Stimulated activated CD4-positive, alpha-beta T cell treated with anti-CD3 and anti-CD28 coated beads, TNF-alpha, amount 100 ng/mL, for 24 hours (primary cell): ENCODE measurements at places on chromosomes 6 and 20.

GRCh38 chr6:45757443-45758130, 258.1 kb downstream of the CLIC5 start:
- DNase-seq, result no peak

DNA sequence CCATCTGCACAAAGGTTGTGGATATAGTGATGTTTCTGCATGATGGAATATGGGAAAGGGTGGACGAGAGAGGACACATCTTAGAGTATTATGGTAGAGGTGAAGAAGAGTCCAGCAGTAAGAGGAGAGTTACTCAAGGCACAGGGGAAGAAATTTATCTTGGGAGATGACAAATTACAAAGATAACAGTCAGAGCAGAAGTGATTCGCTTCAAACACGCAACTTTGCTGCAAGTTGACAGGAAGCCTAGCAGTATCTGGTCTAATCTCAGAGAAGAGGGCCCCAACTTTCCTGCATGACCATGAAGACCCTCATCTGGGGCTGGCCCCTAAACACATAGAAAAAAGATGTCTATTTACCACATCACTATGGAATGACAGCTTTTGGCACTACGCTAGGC, 1.2 kb upstream of the CALHM6 start:
- no peak for DNase-seq

DNA sequence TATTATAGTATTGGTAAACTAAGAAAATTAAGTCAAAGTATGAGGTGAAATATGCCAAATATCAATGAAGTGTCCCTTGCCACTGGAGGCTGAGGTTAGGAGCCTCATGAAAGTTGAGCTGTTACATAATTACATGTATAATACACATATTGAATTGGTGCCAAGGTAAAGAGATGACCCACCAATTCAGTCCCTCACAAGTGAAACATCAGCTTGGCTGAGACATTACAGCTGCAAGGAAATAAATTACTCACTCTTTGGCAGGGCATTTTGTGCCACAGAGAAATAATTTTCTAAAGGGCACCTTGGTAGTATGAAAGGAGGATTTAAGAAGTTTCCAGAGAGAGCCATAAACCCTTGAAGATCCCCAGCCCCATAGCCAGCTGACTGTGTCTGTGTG, 127.4 kb downstream of the ADGRG6 start:
- DNase-seq, result no peak

DNA sequence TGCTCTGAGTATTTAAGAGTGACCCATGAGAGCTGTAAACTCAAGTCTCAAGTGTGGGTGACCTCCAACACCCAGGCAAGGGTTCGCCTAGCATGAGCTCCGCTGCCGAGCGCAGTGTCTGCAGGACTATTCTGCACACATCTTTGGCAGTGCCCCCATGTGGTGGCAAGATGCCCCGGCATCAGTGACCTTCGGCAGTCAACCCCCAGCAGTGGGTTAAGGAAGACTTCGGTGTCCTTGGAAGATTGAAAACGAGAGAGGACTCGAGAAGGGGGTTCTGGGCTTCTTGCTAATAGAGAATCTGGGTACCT, 43.1 kb downstream of the RBM38 start:
- DNase-seq, result no peak

GRCh38 chr20:35363190-35363589, 48.6 kb downstream of the UQCC1 start:
- no peak for DNase-seq

DNA sequence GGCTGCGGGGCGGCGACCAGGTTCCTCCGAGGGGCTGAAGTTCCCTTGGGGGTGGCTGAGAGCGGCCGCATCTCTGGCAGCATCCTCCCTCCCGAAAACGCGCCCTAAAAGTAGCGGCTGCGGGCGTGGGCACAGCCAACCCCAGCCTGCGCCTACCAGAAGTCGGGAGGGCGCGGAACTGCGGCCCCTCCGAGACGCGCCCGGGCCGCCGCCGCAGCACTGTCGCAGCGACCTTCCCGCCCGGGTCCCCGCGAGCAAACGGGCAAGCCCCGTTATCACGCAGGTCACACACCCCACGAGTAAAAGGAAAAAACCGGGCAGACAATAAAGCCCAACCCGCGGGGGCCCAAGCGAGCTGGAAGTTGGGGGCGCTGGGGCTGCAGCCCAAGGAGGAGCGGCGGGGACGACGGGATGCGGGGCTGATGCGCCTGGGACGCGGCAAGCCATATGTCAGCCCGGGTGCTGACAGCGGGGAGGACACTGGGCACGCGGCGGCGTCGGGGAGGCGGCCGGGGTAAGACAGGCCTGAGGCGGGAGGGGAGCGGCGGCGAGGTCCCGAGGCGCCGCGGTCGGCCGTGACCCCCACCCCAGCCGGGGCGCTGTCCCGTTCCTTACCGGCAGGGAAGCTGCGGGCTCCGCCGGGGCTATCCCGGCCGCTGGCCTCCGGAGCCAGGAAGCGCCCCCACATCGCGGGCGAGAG, 659 bp downstream of the CEP85L start:
- no peak for DNase-seq

- no peak for DNase-seq
Measured at GRCh38 chr20:25549843-25550477, 35.4 kb downstream of the NINL start.

GRCh38 chr20:63074631-63075030, 67.9 kb upstream of the BHLHE23 start:
- no peak for DNase-seq

GRCh38 chr6:61558796-61559195, 727.2 kb downstream of the KHDRBS2 start:
- no peak for DNase-seq

- DNase-seq, result no peak
Measured at GRCh38 chr6:90266905-90267621, 29.6 kb downstream of the BACH2 start.

GRCh38 chr6:89051676-89052075, 28.9 kb upstream of the PNRC1 start:
- no peak for DNase-seq

DNA sequence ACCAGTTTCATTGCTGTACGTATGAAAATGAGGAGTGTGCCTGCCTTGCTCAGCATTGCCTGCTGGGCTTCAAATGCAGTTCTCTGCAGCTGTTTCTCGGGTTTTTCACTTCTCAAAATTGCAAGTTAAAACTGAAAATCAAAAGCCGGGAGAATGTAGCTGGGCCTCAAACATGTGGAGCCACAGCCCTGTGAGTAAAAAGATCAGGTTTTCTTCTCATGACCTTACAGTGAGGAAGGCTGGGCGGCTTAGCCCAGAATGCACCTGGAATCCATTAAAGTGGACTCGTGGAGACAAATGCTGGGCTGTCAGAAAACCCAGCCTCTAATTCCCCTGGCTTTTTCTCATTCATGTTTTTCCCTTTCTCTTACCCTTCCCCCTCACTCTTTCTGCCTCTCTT, 34.4 kb downstream of the DSE start:
- no peak for DNase-seq

DNA sequence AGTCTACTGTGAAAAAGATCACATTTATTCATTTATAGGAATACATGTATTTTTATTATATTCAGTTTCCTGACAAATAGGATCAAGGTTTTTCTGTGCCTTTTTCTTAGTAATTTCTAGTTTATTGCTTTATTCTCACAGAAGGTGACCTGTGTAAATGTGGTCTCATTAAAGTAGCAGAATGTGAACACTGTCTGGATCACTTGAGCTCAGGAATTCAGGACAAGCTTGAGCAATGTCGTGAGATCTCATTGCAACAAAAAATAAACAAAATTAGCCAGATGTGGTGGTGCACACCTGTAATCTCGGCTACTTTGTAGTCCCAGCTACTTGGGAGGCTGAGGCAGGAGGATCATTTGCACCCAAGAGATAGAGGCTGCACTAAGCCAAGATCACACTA, 516.7 kb downstream of the CDKAL1 start:
- no peak for DNase-seq

- DNase-seq, result no peak
Measured at GRCh38 chr20:19498756-19499155, 259.3 kb upstream of the RIN2 start.

DNA sequence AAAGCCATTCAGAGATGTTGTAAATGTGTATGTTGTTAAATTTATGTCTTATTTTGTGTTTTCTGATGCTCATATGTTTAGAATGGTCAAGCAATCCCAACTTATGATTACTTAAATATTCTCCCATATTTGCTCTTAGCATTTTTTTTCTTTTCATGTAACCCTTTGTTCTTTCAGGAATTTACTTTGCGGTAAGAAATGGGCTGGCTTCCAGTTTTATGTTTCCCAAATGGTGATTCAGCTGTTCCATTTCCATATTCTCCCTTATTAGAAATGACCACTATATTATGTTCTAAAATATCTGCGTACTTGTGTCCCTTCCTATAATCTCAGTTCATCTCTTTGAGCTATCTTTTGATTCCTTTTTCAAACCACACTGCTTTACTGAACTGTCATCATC, 113.7 kb downstream of the CDH26 start:
- DNase-seq, result no peak

DNA sequence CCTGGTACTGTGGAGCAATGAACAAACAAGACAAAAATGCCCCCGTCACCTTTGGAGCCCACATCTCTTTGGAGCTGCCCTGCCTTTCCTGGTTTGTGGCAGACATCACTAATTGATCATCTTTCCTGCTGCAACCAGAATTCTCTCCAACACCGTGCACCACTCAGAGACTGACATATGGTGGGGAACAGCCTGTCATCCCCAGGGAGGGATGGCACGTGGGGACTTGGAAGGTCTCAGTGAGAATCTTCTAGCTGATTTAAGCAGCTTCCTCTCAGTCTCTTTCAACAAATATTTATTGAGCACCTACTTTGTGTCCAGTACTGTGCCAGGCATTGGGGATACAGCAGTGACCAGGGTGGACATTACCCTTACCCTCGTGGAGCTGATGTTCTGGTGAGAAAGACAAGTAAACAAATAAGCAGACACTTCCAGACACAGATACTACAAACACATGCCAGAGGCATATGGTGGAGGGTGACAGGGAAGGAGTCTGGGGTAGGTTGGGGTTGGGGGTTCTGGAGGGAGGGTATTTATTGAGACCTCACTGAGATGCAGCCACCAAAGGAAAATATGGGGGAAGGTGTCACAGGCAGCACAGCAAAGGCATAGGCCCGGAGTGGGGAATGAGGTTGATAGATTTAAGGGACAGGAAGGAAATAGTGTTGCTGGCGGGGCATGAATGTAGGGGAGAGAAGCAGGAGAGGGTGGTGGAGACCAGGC, 82.3 kb downstream of the CEBPB start:
- DNase-seq, result no peak

GRCh38 chr6:73637404-73637803, 16.4 kb downstream of the SLC17A5 start:
- DNase-seq, result no peak

DNA sequence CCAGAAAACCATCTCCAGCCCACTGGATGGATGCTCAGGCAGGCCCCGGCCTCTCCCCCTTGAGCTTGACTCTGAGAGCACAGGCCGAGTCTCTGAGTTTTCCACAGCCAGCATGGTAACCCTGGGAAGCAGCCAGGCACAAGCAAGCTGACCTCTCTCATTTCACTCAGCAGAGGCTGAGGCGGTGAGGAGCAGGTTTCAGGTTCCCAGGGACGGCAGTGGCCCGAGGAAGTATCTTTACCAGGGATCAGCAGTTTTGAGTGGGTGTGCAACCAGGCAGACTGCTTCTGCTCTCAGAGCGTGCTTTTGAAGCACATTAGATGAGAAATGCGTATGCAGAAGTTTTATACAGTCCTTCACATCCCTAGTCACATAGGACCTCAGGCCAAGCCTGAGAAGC, 12.6 kb downstream of the HCK start:
- DNase-seq, result no peak

DNA sequence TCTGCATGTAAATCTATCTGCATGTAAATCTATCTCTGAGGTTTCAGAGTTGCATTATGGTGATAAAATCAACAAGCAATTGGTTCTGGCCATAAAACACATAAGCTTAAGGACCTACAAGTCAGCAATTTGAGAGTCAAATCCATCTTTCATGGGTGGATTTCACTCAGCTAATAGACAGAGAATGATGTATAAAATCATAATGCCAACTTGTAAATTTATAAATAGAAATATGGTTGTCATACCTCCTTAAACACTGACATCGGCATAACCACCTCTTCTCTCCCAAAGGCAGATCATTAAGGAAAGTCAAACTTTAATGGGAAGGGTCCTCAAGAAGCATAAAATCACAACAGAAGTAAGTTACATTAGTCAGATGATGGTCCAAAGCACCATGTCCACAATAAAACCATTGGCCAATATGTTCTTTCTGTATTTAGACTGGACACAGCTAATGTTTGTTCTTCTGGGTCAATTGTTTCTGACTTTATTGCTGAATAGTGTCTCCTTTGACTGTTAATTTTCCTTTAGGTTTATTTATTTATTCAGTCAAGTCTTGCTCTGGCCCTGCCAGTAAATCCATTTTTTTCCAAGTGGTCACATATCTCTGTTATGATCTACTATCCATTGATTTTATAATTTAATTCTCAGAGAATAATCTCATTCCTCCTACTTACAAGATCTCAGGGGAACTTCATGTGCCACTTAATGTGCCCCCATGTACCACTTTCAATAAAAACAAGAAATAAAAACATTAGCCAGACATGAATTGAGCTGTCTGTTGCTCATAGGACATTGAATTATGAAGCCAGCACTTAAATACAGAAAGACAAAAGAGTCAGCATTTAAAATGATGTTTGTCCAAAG, 382.9 kb upstream of the IRAK1BP1 start:
- no peak for DNase-seq

DNA sequence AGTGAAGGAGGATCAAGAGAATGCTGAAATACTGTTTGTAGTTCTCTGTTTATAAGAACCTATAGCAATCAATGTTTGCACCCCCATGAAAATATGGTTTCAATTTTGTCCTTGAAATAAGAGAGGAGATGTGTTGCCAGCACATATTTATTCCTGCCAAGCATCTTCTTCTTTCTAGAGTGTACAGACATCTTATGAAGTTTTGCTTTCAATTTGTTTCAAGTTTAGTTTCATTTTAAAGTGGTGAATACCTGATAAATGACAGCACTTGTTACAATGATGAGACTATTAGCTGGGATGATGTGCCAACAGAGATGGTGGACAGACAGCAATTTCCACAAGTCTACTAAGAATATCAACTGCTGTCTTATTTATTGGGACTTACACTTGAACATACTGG, 39.2 kb upstream of the CENPW start:
- DNase-seq, result no peak

- DNase-seq, result no peak
Measured at GRCh38 chr6:34517966-34518365, 38.2 kb downstream of the SPDEF start.
